Retina (tissue), 1 donor: ENCODE measurements at places on chromosomes 6 and 20.

- no peak for DNase-seq
Observed at GRCh38 chr6:85482206-85482904, 32.5 kb downstream of the NT5E start.

GRCh38 chr6:148996815-148997214 lies 250.0 kb downstream of the UST start:
- no peak for DNase-seq

DNA sequence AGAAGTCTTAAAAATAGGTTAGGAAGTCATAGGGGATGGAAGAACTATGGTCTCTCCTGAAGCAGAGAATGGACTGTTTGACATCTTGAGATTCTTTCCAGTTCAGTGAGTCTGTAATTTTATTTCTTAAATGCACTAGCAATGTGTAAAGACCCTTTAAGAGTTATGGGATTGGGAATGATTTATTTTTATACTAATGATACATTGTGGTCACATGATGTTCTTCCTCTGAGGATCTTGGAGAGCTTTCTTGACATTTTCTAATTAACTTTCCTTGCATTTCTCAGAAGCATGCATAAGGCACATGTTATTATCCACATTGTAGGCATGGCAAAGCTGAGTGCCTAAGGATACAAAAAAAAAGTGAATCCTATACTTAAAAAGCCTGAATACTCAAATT lies 507.6 kb upstream of the NRSN1 start:
- no peak for DNase-seq

GRCh38 chr6:15796130-15796771 lies 133.4 kb upstream of the DTNBP1 start:
- no peak for DNase-seq
